Retina (tissue), 1 donor: ENCODE measurements at places on chromosomes 1 and 21.
A peak's percentile ranks its signal among the peaks of the same experiment; 100 is the strongest.

DNA sequence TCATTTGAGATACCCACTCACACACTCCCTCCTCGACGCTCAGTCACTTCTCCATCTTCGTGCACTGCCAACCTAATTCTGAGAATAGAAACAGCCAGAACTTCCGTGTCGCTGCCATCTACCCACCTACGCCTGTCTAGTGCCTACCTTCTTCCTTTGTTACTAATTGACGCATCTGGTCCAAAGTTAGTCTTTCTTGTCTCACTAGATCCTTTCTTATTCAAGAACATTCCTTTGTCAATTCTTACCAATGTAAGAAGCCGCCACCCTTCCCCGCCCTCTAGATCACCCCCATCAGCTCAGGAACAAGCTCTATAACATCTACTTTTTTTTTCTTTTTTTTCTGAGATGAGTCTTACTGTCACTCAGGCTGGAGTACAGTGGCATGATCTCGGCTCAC, 3.7 kb downstream of the PADI6 start:
- no peak for DNase-seq

DNA sequence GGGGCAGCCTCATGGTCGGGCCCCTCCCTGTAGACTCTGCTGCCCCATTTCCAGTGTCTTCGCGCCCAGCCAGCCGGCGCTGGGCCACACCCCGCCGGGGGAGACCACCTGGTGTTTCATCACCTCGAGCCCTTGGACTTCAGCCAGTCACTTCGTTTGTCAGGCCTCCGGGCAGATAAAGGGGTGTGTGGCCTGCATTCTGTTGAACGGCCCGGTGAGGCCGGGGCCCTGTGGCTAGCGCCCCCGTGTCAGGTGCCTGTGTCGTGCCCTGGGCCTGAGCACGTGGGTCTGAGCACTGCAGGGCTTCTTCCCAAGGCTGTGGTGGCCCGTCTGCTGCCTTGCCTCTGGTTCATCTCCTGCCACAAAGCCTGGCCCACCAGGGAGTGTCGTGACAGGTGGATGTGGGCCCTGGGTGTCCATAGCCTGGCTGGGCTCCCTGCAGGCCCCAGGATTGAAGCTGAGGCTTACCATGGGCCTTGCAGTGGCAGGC, 65.2 kb upstream of the DIP2A start:
- peak; percentile 18 for DNase-seq

GRCh38 chr1:38141483-38141882, 94.9 kb upstream of the POU3F1 start:
- DNase-seq: no peak

DNA sequence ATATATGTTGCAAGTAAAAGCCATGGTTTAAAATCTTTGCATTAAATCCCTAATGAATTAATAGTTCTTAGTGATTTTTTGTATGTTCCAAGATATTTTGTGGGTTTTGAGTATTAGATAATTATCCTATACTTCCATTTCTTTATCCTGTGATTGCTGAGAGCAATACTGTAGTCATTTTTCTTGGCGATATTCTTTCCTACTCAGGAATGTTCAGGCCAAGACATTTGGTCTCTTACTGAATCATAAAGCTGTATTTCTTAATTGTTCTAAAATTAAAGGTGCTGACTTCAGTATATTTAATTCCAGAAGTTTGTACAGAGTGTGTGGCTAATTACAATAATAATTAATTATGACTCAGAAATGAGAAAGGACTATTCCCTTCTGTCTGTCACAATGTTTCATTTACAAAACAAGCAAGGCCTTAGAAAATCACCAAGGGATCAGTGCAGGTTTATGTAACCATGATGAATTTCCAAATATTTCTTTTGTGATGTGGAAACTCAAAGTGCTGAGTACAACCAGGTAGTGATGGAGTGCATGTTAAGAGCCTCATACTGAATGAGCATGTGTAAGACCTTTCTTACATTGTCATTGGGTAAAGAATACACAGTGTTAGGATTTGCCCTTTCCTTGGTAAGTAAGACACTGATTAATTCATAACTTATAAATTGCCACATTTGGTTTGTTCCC, 161.2 kb downstream of the HMCN1 start:
- no peak for DNase-seq

DNA sequence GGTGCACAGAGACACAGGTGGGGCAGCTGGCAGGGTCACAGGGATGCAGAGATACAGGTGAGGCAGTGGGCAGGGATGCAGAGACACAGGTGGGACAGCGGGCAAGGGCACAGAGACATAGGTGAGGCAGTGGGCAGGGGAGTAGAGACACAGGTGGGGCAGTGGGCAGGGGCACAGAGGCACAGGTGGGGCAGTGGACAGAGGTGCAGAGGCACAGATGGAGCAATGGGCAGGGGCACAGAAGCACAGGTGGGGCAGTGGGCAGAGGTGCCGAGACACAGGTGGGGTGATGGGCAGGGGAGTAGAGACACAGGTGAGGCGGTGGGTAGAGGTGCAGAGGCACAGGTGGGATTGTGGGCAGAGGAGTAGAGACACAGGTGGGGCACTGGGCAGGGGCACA, 117.3 kb upstream of the KLHDC7A start:
- no peak for DNase-seq

- no peak for DNase-seq
Observed at GRCh38 chr1:96521994-96522760, 199.4 kb upstream of the PTBP2 start.

- no peak for DNase-seq
Observed at GRCh38 chr1:60431593-60431992, 358.0 kb upstream of the C1orf87 start.

GRCh38 chr1:32902535-32902920, 1.3 kb upstream of the TMEM54 start:
- DNase-seq: peak; percentile 3
